ENCODE measurements at places on chromosomes 2 and 18.

- no peak for DNase-seq
These were observed 171.8 kb downstream of the UBE2E3 start for GRCh38 chr2:181152226-181152625.

DNA sequence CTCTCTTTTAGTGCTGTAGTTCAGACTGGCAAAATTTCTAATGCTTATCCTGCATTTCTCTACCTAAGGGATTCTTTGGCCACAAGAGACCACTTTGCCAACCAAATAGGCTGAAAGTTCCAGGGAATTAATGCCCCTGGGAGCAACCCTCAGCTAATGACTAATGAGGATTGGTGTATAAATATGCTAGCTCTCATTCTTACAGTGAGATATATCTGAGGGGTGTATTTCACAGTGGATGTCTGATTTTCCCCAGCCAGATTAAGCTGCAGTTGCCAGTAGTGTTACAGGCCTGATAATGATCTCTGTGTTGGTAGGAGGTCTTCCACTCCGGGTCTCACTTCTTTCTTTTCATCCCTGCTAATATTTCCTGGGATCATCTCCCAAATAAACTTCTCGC, 90.4 kb downstream of the GULP1 start:
- DNase-seq = no peak

- peak; percentile 45 for DNase-seq
These were observed 7.4 kb upstream of the MOB1A start for GRCh38 chr2:74186038-74186437.

DNA sequence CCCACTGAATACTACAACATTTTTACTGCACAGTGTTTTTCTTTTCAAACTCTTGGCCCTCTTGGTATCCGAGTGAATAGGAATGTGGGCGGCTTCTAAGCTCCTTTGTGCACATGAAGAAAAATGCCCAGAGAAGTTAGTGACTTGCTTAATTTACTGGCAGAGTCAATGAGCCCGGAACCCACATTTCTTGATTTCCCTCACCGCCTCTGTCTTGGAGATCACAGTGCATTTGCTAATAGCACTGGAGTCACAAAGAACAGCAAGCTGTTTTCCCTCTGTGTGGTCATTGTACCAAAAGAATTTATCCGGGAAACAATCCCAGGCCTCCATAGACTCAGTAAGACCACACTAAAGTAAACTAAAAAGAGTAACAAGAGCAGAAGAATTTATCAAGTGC, 18.9 kb downstream of the STON1 start:
- no peak for DNase-seq

GRCh38 chr2:101909760-101910159, 82.0 kb upstream of the IL1R2 start:
- DNase-seq = no peak

DNA sequence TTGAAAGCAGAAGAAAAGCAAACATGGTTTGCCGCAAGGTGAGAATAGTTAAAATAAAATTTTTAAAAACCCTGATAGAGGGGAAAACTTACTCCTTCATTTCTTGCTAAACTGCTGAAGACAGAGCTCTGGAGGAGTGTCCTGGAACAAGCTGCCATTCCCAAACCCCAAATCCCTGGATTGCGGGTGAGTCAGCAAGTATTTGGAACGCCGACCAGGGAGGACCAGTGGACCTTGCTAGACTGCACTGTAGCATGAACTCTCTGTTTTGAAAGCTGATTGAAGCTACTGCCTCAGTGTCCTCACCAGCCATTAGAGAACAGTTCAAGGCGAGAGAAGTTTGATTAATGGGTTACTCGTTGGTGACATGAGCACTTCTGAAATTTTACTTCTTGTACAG, 99.4 kb upstream of the RASGRP3 start:
- DNase-seq = no peak

DNA sequence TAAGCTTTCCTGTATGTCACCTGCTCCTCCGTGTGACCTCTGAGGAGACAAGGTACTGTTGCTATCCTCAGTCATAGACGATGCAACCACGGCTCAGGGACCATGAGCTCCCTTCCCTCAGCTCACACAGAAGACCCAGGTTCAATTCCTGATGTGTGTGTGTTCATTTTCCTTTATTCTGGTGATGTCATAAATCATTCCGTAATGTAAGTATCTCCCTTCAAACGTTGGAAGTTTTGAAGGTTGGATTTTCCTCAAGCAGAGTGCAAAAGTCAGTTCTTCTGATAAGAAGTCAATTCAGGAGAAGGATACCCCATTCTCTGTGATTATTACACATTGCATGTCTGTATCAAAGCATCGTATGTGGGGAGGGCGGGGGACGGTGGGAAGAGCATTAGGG, 118.9 kb upstream of the FAM136A start:
- no peak for DNase-seq

GRCh38 chr18:7585276-7585670, 18.2 kb downstream of the PTPRM start:
- DNase-seq = no peak

DNA sequence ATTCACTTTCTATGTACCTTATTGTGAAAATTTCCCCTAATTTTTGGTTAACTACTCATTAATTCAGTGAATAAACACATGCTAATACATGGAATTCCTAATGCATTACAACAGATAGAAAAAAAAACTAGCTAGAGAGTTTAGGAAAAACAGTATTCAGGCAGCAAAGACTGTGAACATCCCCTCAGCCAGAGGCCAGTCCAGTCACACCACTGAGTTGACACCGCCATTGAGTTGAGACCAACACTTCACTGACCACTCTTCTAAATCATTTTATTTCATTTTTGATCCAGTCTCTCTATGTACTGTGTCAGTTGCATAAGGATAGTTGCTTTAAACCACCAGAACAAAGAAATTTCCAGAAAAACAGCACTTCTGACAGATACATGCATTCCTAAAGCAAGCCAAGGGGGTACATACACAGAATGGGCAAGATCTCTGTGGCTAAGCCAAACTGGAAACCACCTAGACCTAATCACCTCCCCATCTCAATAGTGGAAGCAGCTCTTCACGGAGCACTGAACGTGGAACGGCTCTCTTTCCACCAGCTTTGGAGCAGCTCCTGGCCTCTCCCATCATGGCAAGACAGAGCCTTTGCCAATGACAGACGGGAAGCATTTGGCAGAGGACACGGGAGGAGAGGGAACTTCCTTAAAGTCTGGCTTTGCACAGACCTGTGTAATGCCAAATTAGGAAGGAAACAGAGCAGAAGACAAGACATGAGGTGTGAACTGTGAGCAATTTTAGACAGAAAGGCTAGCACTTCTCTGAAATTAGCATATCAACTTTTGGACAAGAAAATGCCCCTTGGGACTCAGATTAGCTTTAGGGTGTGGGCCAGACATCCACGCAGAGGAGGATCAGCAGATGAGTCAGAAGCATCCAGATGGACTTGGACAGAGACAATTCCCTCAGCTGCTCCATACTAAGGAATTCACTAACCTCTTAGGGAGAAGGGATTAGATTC, 36.4 kb downstream of the CACNB4 start:
- DNase-seq = no peak

DNA sequence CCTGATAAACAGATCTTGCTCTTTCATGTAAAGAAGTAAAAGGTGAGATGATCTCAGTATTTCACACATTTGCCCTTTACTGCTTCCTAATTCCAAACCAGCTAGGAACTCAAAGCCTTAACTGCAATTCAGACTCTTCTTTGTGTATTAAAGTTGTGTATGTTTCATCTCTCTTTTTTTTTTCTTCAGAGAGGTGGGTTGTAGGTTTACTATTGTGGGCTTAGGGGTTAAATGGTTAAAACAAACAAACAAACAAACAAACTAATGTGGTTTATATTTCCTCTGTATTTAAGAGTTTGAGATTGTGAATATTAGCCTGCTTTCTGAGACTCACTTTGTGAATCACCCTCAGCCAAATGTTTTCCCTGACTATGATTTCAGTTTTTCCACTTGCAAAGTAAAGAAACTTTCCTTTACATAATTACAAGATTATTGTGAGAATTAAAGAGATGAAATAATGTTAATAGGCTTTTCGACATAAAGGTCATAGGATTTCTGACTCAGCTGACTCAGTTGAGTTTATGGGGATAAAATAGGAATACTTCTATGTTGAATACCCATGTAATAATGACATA, 2.8 kb downstream of the GULP1 start:
- no peak for DNase-seq

- DNase-seq = no peak
These were observed 87.4 kb upstream of the KLF7 start for GRCh38 chr2:207252979-207253645.

GRCh38 chr2:54013996-54014395, 43.2 kb upstream of the PSME4 start:
- DNase-seq = no peak

GRCh38 chr2:85892216-85892944, 3.6 kb upstream of the ST3GAL5 start:
- no peak for DNase-seq
